ENCODE measurements at places on chromosomes 7 and 10.

- no peak for DNase-seq
Measured at GRCh38 chr10:102946992-102947391, 28.9 kb downstream of the CNNM2 start.

GRCh38 chr7:111380945-111381344 lies 181.3 kb downstream of the IMMP2L start:
- DNase-seq, result no peak

- DNase-seq, result no peak
Measured at GRCh38 chr7:17404006-17404405, 105.6 kb downstream of the AHR start.

DNA sequence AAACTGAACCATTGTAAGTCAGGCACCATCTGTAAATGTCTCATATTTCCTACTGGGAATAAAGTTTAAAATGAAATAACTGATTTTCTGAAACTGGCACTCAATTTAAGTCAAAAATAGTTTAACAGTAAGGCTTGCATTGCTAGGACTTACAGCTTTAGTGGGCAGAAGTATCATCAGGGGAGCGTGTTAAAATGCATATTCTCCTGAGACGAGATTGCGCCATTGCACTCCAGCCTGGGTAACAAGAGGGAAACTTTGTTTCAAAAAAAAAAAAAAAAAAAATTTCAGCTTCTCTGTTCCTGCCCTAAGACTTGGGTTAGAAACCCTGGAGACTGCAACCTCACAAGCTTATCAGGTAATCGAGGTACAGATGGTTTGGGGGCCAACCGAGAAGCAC lies 65.4 kb downstream of the UBE3C start:
- no peak for DNase-seq

DNA sequence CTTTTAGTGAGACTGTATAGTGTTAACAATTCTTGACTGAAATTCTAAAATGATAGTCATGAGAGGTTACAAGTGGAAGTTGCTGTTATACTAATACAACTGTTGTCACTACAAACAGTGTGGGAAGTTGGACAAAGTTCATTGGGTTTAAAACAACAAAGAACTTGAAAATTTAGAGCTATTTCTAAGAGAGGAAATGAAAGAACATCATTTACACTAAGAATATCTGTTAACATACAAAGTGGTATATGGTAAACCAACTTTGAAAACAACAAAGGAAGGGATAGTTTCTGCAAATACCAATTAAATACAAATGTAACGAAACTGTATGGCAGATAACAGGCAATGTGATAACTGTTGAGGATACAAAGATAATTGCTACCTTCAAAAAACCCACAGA lies 11.6 kb downstream of the MTPN start:
- DNase-seq, result no peak

GRCh38 chr7:73628504-73628903 lies 4.2 kb upstream of the MLXIPL start:
- DNase-seq, result no peak

GRCh38 chr7:113996405-113996804 lies 77.6 kb upstream of the PPP1R3A start:
- DNase-seq, result no peak
